ENCODE measurements at places on chromosomes 3 and 15.

- no peak for DNase-seq
Measured at GRCh38 chr3:197088370-197088769, 58.8 kb upstream of the MELTF start.

GRCh38 chr15:33508703-33509102, 197.9 kb downstream of the RYR3 start:
- no peak for DNase-seq

- no peak for DNase-seq
Measured at GRCh38 chr3:183924543-183924942, 39.9 kb upstream of the PARL start.

GRCh38 chr3:109339197-109339596, 1.9 kb upstream of the DPPA4 start:
- no peak for DNase-seq

DNA sequence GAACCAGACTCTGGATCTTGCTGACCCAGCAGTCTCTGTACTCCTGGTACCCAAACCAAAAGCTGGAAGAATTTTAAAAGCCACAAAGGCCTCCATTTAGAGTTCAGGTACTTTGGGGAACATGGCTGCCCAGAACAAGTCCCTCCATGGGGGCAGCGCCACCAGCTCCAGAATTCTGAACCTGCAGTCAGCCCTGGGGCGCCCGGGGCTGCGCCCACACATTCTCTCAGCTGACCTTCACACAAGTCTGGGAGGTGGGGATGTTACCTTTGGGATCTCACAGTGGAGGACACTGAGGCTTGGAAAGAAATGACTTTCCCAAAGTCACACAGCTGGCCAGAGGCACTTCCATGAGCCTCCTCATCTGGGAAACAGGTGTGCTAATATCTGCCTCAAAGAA, 154.8 kb downstream of the RAB11A start:
- no peak for DNase-seq

- peak; percentile 22 for DNase-seq
Measured at GRCh38 chr3:161217496-161217895, 3.6 kb upstream of the NMD3 start.

DNA sequence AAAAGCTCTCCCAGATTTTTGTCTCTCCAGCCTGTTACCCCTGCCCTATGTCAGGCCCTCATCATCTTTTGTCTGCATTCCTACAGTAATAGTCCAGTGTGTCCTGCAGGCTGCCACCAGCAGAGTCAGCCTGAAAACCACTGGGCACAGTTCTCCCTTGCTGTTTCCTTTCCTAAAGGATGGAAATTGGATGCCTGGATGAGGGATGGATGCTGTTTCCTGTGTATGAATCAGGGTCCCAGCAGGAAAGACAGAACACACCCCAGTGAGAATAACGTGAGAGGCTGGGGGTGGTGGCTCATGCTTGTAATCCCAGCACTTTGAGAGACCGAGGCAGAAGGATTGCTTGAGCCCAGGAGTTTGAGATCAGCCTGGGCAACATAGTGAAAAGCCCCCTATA, 3.3 kb upstream of the SNX33 start:
- DNase-seq: no peak

DNA sequence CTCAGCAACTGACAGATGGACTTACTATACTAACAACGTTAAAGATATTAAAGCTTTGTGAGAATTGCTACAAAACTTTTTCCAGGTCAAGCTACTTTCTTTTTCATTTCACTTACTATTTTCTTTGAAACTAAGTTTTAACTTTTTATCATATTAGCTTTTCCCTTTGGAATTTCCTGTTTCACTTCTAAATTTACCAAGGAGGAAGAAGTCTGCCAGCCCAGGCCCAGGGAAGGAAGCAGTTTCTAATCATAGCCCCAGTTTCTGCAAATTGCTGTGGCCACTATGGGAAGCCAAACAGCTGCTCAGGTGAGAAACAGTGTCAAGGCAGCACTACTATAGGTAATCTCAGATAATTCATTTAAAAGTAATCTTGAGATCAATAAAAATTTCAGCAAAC, 18.4 kb downstream of the CYFIP1 start:
- no peak for DNase-seq

GRCh38 chr15:84725001-84725491, 9.1 kb upstream of the SEC11A start:
- no peak for DNase-seq

- DNase-seq: peak; percentile 33
Measured at GRCh38 chr15:26051761-26052675, 188.9 kb upstream of the ATP10A start.

- DNase-seq: no peak
Measured at GRCh38 chr3:127762077-127762786, 60.1 kb downstream of the MGLL start.

GRCh38 chr3:71226565-71227269, 356.8 kb downstream of the FOXP1 start:
- DNase-seq: no peak

- no peak for DNase-seq
Measured at GRCh38 chr3:177333533-177334520, 136.5 kb upstream of the TBL1XR1 start.

- DNase-seq: no peak
Measured at GRCh38 chr3:55327131-55327920, 159.8 kb downstream of the WNT5A start.

DNA sequence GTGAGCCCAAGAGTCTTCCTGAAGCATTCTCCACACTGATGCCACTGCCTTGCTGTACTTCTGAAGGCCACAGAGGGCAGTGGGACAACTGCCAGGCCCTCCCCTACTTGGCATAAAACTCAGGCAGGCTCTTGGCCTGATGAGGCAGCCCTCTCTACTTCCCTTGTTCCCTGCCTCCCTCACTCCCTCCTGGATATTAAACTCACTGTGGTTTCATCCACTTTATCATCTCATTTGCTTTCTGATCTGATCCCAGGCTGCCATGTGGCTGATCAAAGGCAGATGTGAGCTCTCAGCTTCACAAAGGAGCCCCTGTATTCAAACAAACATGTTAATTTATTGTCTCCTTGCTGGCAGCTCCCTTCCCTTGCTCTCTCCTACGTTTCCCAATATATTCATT, 533.5 kb downstream of the IGSF11 start:
- no peak for DNase-seq

- DNase-seq: no peak
Measured at GRCh38 chr3:131349454-131349853, 32.1 kb upstream of the NUDT16 start.

- DNase-seq: no peak
Measured at GRCh38 chr3:197951392-197951990, 1.5 kb downstream of the RPL35A start.

GRCh38 chr3:171285287-171285686, 174.9 kb downstream of the TNIK start:
- DNase-seq: no peak

- no peak for DNase-seq
Measured at GRCh38 chr15:33621141-33621540, 310.4 kb downstream of the RYR3 start.

DNA sequence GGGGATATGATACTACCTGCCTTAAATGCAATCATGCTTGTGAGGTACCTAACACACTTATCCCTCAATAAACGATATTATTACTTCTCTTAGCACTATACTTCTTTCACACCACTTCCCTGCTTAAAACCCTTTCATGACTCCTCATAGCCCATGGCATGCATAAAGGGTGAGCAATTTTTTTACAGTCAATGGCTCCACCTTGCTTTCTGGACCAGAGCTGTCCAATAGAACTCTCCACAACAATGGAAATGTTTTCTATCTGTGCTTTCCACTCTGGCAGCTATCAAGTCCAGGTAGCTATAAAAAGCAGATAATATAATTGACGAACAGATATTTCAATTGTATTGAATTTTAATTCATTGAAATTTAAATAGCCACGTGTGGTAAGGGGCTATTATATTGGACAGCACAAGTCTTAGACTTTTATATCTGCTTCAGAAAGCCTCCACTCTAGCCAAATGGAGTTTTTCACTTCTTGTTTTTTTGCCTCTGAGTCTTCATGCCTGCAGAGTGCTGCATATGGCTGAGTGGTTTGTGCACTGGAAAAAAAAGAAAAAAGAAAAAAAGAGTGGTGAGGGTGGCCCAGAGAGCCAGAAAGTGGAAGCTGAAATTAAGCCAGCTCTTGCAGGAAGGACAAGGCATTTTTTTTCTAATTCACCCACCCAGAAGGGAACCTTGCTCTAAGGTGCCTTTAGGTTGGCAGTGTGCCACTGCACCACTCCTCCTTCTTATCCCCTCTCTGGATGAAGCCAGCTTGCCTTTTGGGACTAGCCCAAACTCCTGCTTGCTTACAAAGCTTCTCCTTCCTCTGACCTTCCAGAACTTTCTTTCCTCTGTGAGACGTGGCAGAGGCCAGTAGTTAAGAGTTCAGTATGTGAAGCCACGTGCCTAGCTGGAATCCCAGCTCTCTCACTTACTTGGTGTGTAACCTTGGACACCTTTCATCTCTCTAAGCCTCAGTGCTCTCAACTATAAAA, 239.0 kb upstream of the LRTM1 start:
- DNase-seq: no peak

DNA sequence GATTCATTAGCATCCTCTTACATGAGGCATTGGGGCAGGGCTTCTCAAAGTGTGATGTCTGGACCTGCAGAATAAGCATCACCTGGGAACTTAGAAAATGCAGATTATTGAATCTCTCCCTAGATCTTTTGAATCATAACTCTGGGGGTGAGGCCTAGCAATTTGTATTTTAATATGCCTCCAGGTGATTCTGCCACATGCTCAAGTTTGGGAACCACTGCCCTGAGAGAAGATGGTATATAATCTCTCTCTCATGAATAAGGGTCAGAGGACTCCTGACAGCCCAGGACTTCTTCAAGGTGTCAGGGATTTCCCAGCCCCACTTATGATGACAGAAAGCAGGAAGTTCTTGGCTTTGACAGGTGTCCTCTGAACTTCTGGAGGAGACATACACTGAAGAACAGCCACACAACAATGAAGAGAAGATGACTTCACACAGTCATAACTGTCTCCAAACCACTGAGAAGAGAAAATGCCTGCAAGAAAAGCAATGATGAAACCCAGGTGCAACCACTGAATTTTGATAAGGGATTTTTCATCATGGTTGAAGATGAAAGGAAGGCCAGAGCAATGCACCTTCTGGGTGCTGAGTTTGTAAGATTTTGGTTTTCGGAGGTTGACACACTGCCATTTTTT, 211.9 kb upstream of the MRPL3 start:
- no peak for DNase-seq

DNA sequence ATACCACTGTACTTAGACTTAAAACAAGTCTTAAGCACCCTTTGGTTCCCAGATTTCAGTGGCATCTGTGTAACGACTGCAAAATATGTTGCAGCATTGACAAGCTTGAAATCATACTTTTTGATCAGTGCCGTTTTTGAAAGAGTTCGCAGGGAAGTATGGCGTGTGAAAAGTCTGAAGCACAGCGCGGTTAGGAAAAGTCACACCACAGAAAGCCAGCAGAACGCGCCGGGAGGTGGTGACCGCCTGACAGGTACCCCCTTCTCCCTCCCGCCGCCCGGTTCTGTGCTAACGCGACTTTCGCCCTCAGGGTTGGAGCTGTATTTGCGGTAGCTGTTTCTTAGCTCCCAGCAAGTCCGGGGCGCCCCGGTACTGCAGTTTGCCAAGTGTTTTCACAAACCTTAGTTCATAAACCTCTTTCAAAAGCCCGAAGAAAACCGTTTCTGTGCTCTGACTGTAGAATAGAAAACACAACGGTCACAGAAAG, 481 bp upstream of the CRYBG3 start:
- DNase-seq: no peak

DNA sequence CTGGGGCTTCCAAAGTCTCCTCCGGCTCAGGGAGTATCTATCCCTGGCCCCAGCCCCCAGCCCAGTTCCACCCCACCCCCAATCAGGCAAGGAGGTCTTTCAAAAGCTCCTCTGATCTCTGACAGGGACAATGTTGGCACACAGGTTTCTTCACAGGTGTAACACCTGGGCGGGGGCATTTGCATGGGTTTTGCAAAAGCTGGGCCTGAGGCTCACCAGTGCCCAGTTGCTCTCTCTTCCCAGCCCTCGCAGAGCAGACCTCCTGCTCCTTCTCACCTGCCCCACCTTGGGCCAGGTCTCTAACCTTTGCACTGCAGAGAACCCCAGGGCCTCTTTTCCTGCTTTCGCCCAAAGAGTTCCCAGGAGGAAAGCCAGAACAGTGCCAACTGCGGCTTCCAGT, 8.6 kb upstream of the CSK start:
- DNase-seq: no peak

DNA sequence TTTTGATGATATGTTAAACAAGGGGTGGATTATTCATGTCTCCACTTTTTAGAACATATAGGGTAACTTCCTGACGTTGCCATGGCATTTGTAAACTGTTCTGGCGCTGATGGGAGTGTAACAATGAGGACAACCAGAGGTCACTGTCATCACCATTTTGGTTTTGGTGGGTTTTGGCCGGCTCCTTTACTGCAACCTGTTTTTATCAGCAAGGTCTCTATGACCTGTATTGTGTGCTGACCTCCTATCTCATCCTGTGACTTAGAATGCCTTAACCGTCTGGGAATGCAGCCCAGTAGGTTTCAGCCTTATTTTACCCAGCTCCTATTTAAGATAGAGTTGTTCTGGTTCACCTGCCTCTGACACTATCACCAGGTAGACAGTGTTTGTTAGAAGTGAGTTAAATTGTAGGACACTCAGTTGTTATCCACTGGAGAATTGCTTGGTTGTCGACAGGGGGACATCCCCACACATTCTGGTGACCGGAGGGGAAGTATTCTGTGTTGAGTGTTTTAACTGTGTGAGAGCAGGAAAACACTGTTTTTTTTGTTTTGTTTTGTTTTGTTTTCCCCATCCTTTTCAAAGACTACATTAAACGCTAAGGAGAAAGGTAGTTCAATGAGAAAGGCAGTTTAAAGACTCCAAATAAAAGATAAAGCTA, 36.9 kb upstream of the SKIL start:
- DNase-seq: no peak

GRCh38 chr15:98369081-98369716, 279.1 kb upstream of the IGF1R start:
- no peak for DNase-seq

- peak; percentile 61 for DNase-seq
Measured at GRCh38 chr3:12868039-12869034, 27.0 kb upstream of the RPL32 start.
